ENCODE measurements at places on chromosomes 6 and 20. TPM values are rescaled to one million over a fixed set of nuclear protein-coding genes. Genes with fewer than 3 reads are reported as not detected.

- no peak overlapping the region for H3K27ac ChIP-seq
- H3K27me3 ChIP-seq, result no peaks in the 10 kb centered on the region
- H3K4me3 ChIP-seq, result peak overlapping the region; percentile 55
- H3K4me1 ChIP-seq, result peaks cover 46% of the 10 kb centered on the region
- H3K36me3 ChIP-seq, result peaks cover 2% of the 10 kb centered on the region
Measured at GRCh38 chr6:113873043-113873667, 16.0 kb downstream of the MARCKS start.

- H3K27me3 ChIP-seq, result peaks cover 85% of the 10 kb centered on the region
- no peak for DNase-seq
- H3K4me1 ChIP-seq, result peaks cover 22% of the 10 kb centered on the region
- peak overlapping the region; percentile 49 for H3K4me3 ChIP-seq
- H3K36me3 ChIP-seq, result no peaks in the 10 kb centered on the region
Measured at GRCh38 chr6:98824902-98825599, 9.3 kb upstream of the POU3F2 start.

- H3K4me3 ChIP-seq, result no peak overlapping the region
- peaks cover 6% of the 10 kb centered on the region for H3K4me1 ChIP-seq
- H3K36me3 ChIP-seq, result peaks cover 6% of the 10 kb centered on the region
- DNase-seq, result no peak
Measured at GRCh38 chr6:169589699-169590257, 112.1 kb downstream of the WDR27 start.

CD109 gene
- 14.3 TPM for total RNA-seq

SSTR4 gene
- total RNA-seq, result not detected

CCR6 gene
- total RNA-seq, result not detected
